ENCODE measurements at places on chromosomes 16 and 17.

DNA sequence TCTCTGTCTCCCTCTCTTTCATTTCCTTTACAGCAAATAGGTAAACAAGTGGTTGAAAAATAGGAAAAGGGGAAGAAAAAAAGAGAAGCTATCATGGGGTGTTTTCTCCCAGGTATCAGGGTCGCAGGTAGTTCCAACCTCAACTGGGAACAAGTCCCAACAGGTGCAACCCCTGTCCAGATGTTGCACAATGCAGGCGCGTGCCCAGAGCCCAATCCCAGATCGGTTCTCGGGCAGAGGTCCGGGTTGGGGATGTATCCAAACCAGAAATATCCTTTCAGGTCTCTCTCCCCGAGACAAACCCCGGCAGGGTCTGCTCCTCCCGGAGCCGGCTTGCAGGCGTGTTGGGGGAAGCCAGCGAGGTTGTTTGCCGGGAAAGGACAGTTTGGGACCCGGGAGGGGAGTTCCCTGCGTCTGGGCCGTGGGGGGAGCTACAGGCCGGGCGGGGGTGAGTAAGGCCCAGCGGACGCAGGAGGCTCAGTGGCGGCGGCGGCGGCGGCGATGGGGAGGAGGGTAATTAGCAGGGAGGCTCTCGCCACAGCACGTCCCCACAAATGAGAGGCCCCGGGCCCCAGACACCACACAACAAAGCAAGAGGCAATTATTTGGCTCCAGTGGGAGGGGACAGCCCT is 21.2 kb upstream of the SP6 start:
- DNase-seq: no peak

GRCh38 chr16:73060892-73061490 is 13.1 kb upstream of the ZFHX3 start:
- DNase-seq: no peak

DNA sequence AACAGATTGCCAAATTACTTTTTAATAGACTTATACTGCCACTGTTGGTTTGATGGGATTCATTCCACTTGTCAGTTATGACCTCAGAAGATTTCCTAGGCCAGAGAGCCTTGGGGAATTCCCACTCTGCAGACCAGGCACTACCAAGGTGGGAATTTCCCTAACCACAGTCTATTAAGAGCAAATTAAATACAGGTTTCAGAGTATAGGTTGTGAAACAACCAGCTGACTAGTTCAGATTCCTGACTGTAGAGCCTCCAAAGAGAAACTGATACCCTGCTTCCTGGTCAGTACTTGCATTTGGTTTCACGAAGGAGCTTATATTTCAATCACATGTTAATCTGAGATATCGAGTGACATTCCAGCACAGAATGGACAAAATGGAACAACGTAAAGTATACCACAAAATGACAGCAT is 186.5 kb downstream of the STX8 start:
- peak; percentile 66 for DNase-seq

GRCh38 chr17:8079291-8080207 is 8.0 kb downstream of the ALOX12B start:
- DNase-seq: peak; percentile 91

- no peak for DNase-seq
These were observed 90.8 kb upstream of the DNAH17 start for GRCh38 chr17:78667741-78668640.

GRCh38 chr16:11156401-11156800 is 99.6 kb downstream of the SOCS1 start:
- no peak for DNase-seq

GRCh38 chr16:12516621-12517309 is 286.9 kb downstream of the CPPED1 start:
- no peak for DNase-seq

DNA sequence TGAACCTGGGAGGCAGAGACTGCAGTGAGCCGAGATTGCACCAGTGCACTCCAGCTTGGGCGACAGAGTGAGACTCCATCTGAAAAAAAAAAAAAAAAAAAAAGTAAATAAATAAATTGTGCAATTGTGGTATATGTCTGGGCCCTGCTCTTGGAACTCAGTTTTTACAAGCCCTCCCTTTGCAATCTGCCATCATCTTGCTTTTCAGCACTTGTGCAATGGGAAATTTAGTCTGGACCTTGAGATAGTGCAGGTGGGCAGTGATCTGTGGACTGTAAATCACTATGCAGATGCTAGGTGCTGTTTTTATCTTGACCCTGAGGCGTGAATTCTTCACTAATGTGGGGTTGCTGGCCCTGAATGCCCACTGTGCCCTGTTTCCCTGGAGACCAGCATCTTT is 6.5 kb upstream of the RAP1GAP2 start:
- DNase-seq: no peak

DNA sequence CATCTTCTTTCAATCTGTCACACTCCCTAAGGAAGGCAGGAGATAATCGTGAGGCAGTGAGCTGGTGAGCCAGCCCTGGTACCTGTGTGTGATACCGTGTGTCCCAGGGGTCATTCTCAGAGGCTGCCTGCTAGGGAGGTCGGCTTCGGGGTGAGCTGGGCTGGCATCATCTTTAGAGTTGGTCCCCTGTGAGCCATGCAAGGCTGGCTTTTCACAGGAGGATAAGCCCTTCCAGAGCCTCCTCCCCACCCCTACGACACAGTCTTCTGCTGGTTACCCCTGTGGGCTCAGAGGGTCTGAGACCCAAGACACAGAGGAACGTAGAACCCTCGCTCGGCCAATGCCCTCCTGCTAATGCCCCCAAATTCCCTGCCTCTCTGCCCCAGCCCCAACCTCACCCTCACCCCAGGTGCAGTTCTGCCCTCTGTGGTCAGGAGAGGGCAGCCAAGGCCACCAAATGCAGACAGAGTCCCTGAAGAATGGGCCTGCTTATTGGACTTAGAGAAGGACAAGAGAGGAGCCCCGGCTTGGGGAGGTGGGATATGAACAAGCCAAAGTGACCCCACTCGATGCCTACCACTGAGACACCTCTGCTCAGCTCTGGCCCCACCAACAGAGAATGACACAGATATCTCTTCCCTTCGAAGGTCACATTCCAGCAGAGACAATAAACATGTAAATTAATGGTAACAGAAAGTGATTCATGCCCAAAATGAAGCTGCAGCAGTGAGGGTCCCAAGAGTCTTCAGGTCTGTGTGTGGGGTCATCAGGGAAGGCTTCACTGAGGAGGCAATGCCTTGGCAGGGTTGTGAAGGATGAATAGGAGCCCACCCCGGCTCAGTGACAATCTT is 80.8 kb upstream of the CCL1 start:
- no peak for DNase-seq

Measured in HTR-8/SVneo (cell line).